Adrenal gland (tissue), 19 donors: ENCODE measurements at places on chromosomes 6 and 20. TPM values are rescaled to one million over a fixed set of nuclear protein-coding genes. Genes with fewer than 3 reads are reported as not detected.

GRCh38 chr20:62405108-62405980 is 1.7 kb downstream of the CABLES2 start:
- peak; percentile 58 for DNase-seq
- H3K27ac ChIP-seq = no peak overlapping the region
- no peak overlapping the region for H3K4me3 ChIP-seq
- no peaks in the 10 kb centered on the region for H3K36me3 ChIP-seq
- peaks cover 29% of the 10 kb centered on the region for H3K4me1 ChIP-seq

DNA sequence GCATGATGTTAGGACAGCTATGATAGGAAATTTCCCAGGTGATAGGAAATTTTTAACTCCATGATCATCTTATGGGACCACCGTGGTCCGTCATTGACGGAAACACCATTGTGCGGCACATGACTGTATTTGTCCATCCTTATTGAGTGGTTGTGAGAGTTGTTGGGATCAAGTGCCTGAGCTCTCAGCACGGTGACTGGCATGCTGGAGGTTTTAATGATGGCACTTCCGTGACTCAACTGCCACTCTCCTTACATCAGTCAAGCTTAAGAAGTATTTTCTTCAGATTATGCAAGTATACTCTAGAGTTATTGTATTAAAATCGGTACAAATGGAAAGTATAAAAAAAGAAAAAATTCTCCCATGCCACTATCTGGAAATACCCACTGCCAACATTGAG is 20.7 kb downstream of the PBOV1 start:
- no peak for DNase-seq
- no peaks in the 10 kb centered on the region for H3K36me3 ChIP-seq
- no peaks in the 10 kb centered on the region for H3K27me3 ChIP-seq
- H3K4me3 ChIP-seq = no peak overlapping the region
- no peak overlapping the region for H3K27ac ChIP-seq
- no peaks in the 10 kb centered on the region for H3K4me1 ChIP-seq

DNA sequence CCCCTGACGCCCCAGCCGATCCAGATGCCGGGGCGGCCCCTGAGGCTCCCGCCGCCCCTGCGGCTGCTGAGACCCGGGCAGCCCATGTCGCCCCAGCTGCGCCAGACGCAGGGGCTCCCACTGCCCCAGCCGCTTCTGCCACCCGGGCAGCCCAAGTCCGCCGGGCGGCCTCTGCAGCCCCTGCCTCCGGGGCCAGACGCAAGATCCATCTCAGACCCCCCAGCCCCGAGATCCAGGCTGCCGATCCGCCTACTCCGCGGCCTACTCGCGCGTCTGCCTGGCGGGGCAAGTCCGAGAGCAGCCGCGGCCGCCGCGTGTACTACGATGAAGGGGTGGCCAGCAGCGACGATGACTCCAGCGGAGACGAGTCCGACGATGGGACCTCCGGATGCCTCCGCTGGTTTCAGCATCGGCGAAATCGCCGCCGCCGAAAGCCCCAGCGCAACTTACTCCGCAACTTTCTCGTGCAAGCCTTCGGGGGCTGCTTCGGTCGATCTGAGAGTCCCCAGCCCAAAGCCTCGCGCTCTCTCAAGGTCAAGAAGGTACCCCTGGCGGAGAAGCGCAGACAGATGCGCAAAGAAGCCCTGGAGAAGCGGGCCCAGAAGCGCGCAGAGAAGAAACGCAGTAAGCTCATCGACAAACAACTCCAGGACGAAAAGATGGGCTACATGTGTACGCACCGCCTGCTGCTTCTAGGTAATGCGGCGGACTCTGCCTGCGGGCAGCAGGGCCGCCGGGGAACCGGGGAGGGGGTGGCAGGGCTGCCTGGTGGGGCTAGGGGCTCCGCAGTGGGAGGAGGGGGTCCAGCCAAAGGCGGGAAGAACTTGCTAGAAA is 2.3 kb downstream of the GNAS start:
- no peak for DNase-seq
- H3K27me3 ChIP-seq = peaks cover 36% of the 10 kb centered on the region
- no peaks in the 10 kb centered on the region for H3K4me1 ChIP-seq

Gene ASIP
- 0.46 TPM for total RNA-seq

Gene CTAGE9
- total RNA-seq = not detected

DNA sequence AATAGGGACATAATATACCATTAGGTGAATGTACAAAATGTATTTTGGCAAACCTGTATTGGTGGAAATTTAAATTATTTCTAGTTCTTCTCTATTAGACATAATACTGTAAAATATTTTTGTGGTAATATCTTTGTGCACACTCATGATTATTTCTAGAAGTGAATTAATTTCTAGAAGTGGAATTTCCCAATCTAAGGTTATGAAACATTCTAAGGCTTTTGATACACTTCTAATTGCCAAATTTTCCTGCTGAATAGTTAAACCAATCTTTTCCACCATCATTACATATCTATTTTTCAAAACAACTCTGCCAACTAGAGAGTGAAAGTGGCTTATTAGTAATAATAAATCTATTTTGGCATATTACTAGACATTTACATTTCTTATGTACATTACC is 1.8 kb upstream of the CCND3 start:
- H3K27me3 ChIP-seq = no peaks in the 10 kb centered on the region
- H3K36me3 ChIP-seq = no peaks in the 10 kb centered on the region
- no peak overlapping the region for H3K4me3 ChIP-seq
- no peak for DNase-seq
- H3K4me1 ChIP-seq = peaks cover 39% of the 10 kb centered on the region

Gene SRF
- total RNA-seq = 27.3 TPM

Gene SLC17A3
- 0.97 TPM for total RNA-seq

- H3K27ac ChIP-seq = no peak overlapping the region
- no peaks in the 10 kb centered on the region for H3K36me3 ChIP-seq
- peak; percentile 31 for DNase-seq
- H3K27me3 ChIP-seq = no peaks in the 10 kb centered on the region
- H3K4me1 ChIP-seq = no peaks in the 10 kb centered on the region
- no peak overlapping the region for H3K4me3 ChIP-seq
Measured at GRCh38 chr6:47651505-47651944, 46.9 kb upstream of the ADGRF4 start.

DNA sequence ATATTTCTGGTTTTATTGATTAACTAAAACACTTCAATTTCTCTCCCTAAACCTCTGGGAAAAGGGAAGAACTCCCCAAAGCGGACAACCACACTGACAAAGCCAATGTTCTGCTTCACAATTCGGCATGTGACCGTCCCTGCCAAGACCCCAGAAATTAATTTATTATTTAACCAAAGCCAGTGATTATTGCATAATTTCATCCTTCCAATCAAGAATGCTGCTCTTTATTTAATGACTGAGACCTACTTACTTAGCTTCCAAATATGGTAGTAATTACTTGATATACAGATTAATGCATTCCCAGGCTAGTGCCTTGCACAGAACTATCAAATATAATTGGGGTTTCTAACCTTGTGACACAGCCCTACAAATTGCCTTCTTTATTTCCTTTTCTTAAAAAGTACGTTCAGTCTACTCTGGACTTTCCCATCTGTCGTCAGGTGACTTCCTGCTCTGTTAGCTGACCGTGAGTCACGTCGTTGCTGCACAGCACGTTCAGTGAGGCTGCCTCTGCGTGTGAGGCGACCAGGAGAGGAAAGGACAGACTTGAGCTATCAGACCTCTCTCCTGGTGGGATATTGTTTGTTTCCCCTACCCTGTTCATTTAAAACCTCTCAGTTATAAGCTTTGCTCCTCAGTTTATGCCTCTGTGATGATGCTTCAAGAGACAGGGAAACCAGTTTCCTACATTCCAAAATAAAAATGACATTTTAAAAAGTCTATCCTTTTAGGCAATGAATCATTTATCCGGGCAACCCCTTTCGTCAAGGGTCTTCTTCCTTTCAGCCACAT is 55.7 kb upstream of the TNFAIP3 start:
- H3K4me1 ChIP-seq = no peaks in the 10 kb centered on the region
- H3K36me3 ChIP-seq = no peaks in the 10 kb centered on the region
- H3K27me3 ChIP-seq = no peaks in the 10 kb centered on the region
- DNase-seq = peak; percentile 89
- H3K4me3 ChIP-seq = no peak overlapping the region

DNA sequence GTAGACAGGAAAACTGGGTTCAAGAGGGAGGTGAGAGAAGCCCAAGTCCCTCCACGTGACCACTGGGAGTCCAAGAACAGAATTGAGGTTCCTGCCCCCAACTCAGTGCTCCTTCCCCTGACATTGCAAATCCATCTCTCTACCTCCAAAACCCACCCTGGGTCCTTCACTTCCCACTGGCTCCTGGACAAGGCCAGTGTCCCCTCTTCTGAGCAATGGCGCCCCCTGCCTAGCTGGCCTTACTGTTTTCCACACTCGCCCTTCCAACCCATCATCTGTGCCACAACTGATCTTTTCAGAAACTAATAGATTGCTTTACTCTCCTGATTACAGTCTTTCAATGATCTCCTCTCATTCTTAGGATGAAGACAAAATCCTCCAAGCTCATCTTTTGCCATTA is 200.3 kb downstream of the ANKRD60 start:
- DNase-seq = no peak
- H3K27me3 ChIP-seq = peaks cover 11% of the 10 kb centered on the region
- H3K36me3 ChIP-seq = no peaks in the 10 kb centered on the region
- H3K27ac ChIP-seq = no peak overlapping the region
- no peaks in the 10 kb centered on the region for H3K4me1 ChIP-seq

- no peak for DNase-seq
- H3K4me1 ChIP-seq = peaks cover 4% of the 10 kb centered on the region
- peaks cover 76% of the 10 kb centered on the region for H3K27me3 ChIP-seq
- H3K36me3 ChIP-seq = no peaks in the 10 kb centered on the region
Measured at GRCh38 chr6:133894369-133894768, 5.5 kb downstream of the TCF21 start.

Gene TMC2
- not detected for total RNA-seq

GRCh38 chr6:154579485-154579884 is 69.0 kb upstream of the CNKSR3 start:
- no peak overlapping the region for H3K4me3 ChIP-seq
- H3K27ac ChIP-seq = peak overlapping the region; percentile 12
- no peaks in the 10 kb centered on the region for H3K4me1 ChIP-seq
- DNase-seq = peak; percentile 12
- no peaks in the 10 kb centered on the region for H3K36me3 ChIP-seq

- no peaks in the 10 kb centered on the region for H3K27me3 ChIP-seq
- no peak for DNase-seq
- H3K4me1 ChIP-seq = no peaks in the 10 kb centered on the region
- no peak overlapping the region for H3K27ac ChIP-seq
- H3K4me3 ChIP-seq = no peak overlapping the region
Measured at GRCh38 chr6:43789447-43789846, 19.4 kb downstream of the VEGFA start.

DNA sequence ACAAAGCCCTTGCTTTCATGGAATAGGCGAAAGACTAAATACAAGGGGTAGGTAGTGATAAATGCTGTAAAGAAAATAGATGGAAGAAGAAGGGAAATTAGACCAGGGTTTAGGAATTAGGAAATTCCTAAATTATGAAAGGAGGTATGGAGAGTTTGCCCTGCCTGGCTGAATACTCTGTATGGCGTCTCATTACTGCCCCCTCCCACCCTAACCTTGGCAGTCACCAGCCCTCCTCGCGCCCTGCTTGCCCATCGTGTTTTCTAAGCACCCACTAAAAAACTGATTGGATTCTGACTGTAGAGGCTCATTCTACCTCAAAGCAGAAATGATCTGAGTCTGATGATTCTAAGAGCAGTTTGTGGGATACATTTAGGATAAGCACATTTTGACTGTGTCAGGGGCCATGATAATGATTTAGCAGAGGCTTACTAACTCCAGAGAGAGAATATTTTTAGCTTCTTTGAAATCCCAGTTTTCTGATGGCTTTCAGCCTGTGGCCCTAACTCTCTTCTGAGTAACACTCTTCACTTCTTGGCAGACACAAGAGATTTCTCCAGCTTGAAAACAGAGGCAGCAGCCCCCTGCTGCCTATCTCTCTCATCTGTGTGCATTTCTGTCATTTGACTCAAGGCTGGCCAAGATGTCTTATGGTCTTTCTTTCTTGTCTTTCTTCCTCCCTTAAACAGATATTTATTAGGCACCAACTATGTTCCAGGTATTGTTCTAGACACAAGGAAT is 1.4 kb upstream of the CHD6 start:
- H3K4me3 ChIP-seq = no peak overlapping the region
- no peaks in the 10 kb centered on the region for H3K36me3 ChIP-seq
- peaks cover 36% of the 10 kb centered on the region for H3K4me1 ChIP-seq

DNA sequence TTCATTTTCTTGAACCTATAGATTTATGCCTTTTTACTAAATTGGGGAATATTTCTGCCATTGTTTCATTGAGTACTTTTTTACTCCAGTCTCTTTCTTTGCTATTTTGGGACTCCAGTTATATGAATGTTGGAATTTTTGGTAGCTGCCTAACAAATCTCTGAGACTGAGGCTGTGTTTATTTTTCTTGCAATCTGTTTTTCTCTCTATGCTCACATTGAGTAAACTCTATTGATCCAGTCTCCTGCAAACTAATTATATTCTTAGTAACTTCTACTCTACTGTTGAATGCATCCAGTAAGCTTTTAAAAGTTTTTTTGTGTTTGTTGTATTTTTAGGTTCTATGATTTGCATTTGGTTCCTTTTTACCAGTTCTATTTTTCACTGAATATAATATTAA is 903.4 kb upstream of the GJE1 start:
- no peaks in the 10 kb centered on the region for H3K27me3 ChIP-seq
- no peaks in the 10 kb centered on the region for H3K36me3 ChIP-seq
- no peak overlapping the region for H3K4me3 ChIP-seq
- H3K4me1 ChIP-seq = no peaks in the 10 kb centered on the region

Gene BPI
- total RNA-seq = 0.43 TPM

DNA sequence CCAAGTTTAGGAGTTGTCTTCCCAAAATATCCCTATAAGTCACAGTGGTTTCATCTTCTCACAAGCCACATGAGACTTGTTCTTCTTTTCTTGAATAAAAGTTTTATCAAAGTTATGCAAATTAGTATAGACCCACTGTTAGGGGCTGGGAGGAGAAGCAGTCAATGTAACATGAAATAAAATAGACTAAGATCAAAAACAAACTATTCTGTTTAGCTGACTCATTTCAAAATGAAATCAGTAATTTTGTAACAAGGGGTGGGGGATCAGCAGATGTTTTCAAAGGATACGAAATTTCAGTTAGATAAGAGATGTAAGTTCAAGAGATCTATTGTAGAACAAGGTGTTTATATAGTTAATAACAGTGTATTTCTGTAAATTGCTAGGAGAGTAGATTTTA is 339.6 kb upstream of the PRDM1 start:
- no peak overlapping the region for H3K27ac ChIP-seq
- no peaks in the 10 kb centered on the region for H3K27me3 ChIP-seq
- H3K4me1 ChIP-seq = no peaks in the 10 kb centered on the region
- no peak overlapping the region for H3K4me3 ChIP-seq
- no peak for DNase-seq

GRCh38 chr6:93369586-93370134 is 49.7 kb downstream of the EPHA7 start:
- H3K27ac ChIP-seq = no peak overlapping the region
- H3K36me3 ChIP-seq = no peaks in the 10 kb centered on the region
- no peaks in the 10 kb centered on the region for H3K4me1 ChIP-seq
- H3K27me3 ChIP-seq = no peaks in the 10 kb centered on the region

Gene ALDH5A1
- total RNA-seq = 23.1 TPM

Gene OR2B6
- not detected for total RNA-seq

GRCh38 chr6:40152701-40153436 is 218.6 kb upstream of the MOCS1 start:
- peaks cover 14% of the 10 kb centered on the region for H3K27me3 ChIP-seq
- H3K36me3 ChIP-seq = no peaks in the 10 kb centered on the region
- no peak for DNase-seq
- H3K27ac ChIP-seq = no peak overlapping the region
